Central memory CD8-positive, alpha-beta T cell (primary cell): ENCODE measurements at places on chromosomes 1 and 21.

DNA sequence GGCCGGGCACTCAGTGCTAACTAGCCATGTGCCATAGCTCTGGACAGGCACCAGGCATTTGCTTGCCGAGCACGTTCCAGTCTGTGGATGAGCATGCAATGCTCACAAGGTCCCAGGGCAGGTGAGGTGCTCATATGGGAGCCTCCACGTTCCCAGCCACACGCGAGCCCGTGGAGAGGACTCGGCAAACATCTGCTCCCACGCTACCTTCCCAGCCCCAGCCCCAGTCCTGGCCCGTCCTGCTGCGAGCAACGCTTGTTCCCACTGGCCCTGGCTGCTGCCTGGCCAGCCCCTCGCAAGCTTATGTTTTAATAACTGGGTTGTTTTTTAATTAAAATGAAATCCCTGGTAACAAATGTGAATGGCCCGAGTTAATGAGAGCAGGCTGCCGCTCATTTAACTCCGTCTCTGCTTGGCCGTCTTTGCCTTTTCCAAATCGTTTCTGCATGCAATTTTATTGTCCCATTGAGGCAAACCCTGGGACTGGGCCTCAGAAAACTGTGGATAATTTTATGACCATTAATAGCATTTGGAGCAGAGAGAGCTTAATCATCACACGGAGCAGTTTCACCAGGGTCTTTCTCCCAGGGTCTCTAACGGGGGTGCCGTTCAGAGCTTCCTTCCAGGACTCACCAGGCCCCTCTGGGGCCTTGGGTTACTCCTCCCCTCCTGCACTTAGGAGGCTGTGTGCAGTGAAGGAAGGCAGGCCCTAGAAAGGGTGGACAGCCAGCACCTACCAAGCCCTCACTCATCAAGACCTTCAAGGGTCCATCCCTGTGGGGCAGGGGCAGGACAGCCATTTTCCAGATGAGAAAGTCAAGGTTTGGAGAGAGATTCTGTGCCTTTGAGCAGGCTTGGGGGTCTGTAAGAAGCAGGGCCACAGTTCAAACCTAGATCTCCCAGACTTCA lies 136.8 kb downstream of the GLIS1 start:
- DNase-seq = no peak

GRCh38 chr1:177315261-177315660 lies 144.5 kb downstream of the BRINP2 start:
- DNase-seq = no peak

GRCh38 chr1:38152351-38153065 lies 105.9 kb upstream of the POU3F1 start:
- DNase-seq = no peak

GRCh38 chr1:183093786-183094298 lies 70.6 kb downstream of the LAMC1 start:
- no peak for DNase-seq

DNA sequence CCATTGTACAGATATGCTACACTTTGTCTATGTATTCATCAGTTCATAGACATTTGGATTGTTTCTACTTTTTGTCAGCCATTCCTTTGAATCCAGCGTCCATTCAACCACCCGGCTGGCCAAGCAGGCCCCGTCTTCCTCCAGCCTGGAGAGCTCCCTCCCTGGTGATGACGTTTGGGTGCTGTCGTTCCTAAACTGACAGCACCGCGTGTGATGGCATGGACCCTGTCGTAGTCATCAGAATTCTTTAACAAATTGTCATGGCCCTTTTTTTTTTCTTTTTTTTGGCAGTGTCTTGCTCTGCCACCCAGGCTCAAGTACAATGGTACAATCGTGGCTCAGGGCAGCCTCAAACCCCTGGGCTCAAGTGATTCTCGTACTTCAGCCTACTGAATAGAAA lies 138.6 kb upstream of the ERRFI1 start:
- DNase-seq = no peak

- no peak for DNase-seq
Observed at GRCh38 chr1:16621300-16621658, 7.9 kb upstream of the NBPF1 start.

- DNase-seq = no peak
Observed at GRCh38 chr1:170910273-170910672, 25.1 kb upstream of the MROH9 start.

GRCh38 chr1:111281411-111281810 lies 9.2 kb upstream of the CHIA start:
- no peak for DNase-seq

GRCh38 chr1:31549809-31550620 lies 26.3 kb upstream of the TINAGL1 start:
- DNase-seq = no peak

- no peak for DNase-seq
Observed at GRCh38 chr1:213519098-213519497, 468.1 kb downstream of the RPS6KC1 start.

DNA sequence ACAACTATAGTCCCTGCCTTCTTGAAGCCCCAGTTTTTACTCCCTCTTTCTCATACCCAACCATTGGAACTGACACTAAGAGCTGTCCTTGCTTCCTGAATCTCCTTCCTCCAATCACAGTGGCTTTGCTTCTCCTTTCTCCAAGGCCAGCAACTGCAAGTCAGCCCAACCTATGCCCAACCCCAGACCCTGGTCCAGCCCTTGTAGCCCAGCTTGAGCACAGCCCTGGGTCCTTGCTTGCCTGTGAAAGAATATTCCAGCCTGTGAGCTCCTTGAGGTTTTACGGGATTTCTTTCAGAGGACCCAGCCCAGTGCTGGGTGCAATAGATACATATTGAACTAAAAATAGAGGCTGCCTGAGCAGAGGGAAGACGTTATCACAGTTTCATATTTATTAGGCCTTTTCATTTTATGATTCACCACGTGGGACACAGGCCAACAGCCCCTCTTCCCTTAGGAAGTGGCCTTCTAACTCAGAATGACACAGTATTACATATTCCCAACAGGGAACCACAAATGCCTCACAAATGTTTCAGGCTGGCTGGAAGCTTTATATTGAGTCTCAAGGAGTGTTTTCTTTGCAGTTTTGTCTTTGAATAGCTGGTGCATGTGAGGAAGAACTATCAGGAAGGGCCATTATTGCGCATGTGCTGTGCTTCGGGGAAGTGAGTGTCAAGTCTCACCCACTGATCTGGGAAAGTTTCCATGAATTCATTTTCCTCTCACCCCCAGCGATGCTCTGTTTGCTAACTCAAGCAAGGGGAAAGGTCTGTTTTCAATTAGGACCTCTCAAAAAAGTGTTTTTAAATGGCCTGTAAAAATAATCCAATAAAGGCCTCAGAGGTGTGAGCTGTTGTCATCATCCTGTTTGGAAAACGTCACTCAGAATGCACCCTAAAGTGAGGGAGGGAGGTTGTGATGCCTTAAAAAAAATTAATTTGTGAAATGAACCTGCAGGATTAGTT lies 92.3 kb upstream of the NFIA start:
- no peak for DNase-seq

GRCh38 chr21:38507374-38507942 lies 9.2 kb upstream of the ERG start:
- no peak for DNase-seq
